ENCODE measurements at places on chromosomes 11 and 22.

DNA sequence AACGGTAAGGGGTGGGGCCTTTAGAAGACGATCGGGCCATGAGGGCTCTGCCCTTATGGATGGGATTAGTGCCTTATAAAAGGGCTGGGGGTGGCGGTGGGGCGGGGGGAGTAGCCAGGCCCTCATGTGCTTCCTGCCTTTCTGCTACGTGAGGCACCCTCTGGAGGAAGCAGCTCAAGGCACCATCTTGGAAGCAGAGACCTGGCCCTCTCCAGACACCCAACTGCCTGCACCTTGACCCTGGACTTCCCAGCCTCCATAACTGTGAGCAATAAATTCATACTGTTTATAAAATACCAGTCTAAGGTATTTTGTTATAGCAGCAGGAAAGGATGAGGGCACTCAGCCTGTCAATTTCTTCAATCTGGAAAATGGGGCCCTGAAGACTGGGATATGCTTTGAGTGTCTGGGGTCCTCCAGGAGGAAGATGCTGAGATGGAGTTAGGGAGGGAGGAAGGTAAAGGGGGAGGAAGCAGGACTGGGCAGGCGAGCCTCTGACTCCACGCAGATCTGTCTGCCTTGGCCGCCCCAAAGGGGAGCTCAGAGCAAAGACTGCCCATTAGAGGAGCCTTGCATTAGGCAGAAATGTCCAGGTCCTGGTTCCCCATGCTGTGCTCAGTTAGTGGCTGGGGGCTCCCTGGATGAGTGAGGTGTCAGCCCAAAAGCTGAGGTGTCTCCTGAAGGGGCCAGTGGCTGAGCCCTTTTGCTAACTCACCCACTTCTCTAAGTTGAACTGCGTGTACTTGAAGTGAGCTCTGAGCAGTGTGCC, 5.3 kb downstream of the CABP2 start:
- DNase-seq = no peak

GRCh38 chr11:72546866-72547265, 112.5 kb upstream of the CLPB start:
- DNase-seq = no peak

DNA sequence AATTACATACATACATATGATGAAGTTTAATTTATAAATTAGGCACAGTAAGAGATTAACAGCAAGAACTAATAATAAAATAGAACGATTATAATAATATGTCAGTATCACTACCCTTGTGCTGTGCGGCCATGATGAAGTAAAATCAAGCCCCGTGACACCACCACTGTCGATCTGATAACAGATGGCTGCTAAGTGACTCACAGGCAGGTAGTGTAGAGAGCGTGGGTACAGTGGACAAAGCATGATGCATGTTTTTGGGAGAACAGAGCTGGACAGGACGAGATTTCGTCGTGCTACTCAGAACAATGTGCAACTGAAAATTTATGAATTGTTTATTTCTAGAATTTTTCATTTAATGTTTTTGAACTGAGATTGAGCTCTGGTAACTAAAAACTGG, 108.4 kb upstream of the TIMP3 start:
- no peak for DNase-seq

DNA sequence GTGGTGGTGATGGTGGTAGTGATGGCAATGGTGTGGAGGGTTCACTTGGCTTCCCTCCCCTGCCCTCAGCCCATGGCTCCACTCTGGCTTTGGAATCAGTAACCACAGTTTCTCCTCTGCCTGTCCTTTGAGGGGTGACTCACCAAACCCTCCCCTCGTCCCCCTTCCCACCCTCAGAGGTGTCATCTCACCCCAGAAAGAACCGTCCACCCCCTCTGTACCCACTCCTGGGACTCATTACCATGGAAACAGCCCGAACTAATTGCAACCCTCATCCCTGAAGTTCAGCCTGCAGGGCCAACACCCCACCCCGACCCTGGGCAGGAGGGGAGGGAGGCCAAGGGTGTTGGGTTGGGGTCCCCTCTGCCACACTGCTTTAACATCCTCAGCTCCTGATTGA, 26.6 kb downstream of the PHLDB1 start:
- DNase-seq = no peak

- no peak for DNase-seq
Measured at GRCh38 chr22:42872821-42873220, 15.7 kb upstream of the ARFGAP3 start.

DNA sequence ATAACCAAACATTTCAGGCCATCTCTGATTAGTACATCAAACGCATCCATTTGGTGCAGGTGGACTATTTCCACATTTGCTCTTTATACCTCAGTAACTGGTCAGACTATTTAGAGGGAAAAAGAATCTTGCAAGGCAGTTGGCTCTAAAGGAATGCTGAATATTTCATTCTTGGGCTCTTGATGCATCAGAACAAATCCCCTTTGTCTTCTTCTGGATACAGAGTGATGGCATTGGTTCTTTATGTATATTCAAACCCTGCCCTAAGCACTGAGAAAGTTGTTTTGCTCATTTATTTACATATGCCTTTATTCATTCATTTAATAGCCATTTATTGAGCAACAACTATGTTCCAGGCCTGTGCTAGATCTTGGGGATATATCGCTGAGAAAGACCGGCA, 31.1 kb upstream of the RAB30 start:
- no peak for DNase-seq

- peak; percentile 92 for DNase-seq
Measured at GRCh38 chr22:23402275-23403151, 177.6 kb downstream of the IGLL1 start.

GRCh38 chr11:22774716-22775115, 54.9 kb downstream of the SVIP start:
- DNase-seq = no peak

- peak; percentile 31 for DNase-seq
Measured at GRCh38 chr11:66950112-66950535, 8.1 kb downstream of the PC start.

- DNase-seq = peak; percentile 70
Measured at GRCh38 chr22:39690881-39691605, 120.5 kb downstream of the CACNA1I start.

GRCh38 chr22:19568337-19569275, 44.4 kb upstream of the CLDN5 start:
- DNase-seq = no peak

DNA sequence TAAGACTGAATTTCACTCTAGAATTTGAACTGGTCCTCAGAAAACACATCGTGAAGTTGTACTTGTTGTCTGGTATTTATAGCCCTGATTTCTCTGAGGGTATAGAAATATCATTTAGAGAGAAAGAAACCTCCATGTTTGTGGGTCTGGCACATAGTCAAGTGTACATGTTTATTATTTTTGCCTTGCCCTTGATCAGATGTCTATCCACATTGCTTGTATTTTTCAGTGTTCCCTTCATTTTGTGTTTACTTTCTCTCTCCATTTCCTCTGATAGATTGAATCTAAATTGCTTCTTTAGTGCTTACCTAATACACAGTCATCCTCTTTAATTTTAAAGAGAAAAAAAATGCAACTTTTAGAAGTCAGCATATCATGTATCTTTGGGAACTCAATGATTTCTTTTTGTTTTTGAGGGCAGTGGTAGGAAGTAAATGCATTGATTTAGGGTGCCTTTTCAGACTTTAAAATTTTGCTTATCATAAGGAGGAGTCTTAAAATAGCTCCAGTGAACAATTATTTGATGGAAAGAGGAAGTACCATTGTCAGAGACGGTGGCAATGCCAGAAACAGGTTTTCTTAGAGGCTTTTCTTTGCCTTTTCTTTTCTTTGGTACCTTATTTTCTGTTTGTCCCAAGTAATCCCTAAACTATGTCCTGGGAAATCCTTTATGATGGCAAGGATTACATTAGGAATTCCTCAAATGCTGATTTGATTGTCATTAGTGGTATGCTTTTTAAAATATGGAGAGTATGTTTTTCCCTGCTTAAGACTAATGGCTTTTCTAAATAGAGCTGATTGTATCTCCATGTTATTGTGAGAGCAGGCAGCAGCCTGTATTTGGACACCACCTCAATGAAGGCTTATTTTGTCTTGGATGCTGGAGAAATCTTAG, 29.8 kb upstream of the TECTA start:
- no peak for DNase-seq

DNA sequence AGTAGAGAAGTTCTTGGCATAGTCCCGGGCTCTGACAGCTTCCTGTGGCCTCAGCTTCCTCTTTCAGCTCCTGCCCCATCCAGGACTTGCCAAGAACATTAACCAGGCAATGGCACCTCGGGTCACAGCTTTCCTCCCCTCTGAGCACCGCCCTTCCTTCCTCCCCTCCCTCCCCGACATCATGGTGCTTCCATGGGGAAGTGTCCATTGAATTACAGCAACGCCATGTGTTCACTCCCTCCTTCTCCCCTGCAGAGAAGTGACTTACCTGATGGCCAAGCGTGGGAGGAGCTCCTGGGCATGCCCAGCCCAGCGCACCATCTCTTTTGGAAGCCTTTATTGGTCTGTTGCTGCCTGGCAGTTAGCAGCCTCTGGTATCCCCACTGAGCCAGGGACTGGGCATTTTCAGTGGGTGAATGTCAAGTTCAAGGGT, 25.8 kb upstream of the DAGLA start:
- DNase-seq = peak; percentile 38

DNA sequence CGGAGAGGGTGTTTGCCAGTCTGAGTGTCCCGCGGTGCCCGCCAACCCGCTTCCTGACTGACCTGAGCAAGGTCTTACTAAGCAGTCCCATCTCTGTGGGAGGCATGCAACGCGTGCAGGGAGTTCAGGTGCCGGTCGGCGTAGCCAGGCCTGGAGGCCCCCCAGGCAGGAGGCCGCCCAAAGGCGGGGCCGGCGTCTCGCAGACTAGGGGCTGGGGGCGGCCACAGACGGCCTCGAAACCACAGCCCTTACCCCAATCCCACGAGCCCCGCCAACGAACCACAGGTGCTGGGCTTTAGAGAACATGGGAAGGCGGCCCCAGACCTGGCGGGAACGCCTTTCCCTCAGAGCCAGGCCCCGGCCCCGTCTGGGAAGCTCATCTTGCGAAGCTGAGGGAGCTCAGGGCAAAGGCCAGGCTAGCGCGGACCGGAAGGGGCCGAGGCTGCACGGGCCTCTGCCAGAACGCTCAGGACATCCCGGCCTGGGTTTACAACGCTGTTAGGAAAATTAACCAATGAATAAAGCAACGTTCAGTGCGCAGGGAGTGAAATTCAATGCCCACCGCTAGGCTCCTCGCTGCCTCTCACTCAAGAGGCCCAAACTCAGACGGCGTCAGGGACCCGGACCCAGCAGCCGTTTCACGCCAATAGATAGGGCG, 2.1 kb upstream of the MTFP1 start:
- DNase-seq = peak; percentile 67

DNA sequence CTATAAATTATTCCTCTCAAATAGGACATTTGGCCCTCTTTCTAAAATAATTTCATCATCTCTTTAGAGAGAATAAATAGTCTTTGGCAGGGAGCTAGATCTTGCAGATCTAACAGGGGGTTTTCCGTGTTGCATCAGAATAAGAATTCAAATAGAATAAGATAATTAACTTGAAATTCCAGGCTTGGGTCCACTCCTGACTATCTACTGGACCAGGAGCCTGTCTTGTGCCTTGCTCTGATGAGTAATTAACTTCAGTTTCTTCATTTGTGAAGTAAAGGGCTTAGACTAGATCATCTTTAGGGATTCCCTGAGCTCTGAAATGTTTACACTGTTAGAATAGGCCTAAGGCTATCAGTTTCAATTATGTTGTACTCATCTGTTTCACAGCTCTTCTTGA, 23.5 kb upstream of the TMEM123 start:
- no peak for DNase-seq

DNA sequence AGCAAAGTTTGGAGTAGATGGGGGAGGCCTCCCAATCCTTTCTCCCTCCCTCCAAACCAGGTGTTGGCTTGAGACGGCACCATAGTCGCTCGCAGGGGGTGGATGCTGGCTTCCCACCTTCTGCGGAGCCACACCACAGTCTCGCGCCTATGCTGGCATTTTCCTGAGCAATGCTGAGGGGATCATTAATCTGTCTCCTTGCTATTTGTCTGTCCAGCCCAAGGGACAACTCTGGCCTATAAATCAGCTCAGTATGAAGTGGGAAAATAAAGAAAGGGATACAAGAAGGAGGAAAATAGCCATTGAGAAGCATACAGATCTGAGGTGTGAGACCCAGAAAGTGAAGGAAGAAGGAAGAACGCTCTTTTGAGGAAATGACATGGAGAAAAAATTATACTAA, 53.5 kb upstream of the CADM1 start:
- no peak for DNase-seq

All from iPS-NIHi11 (cell line).